ENCODE measurements at places on chromosomes 1 and 21. TPM values are rescaled to one million over a fixed set of nuclear protein-coding genes. Genes with fewer than 3 reads are reported as not detected.

The PKLR gene
- total RNA-seq: not detected

The SRGAP2C gene
- 10.6 TPM for total RNA-seq

The OR2L8 gene
- 0.31 TPM for total RNA-seq

The PLA2G2F gene
- total RNA-seq: not detected

The TBX19 gene
- 1.5 TPM for total RNA-seq

The TENT5C gene
- 69.2 TPM for total RNA-seq

The SPRR2G gene
- not detected for total RNA-seq

The AK5 gene
- total RNA-seq: 16.3 TPM

The GBP6 gene
- 0.21 TPM for total RNA-seq

The POU2F1 gene
- 47.5 TPM for total RNA-seq

The LCE3E gene
- not detected for total RNA-seq

The WLS gene
- total RNA-seq: 4.7 TPM

The HSPB7 gene
- not detected for total RNA-seq

The PLEKHO1 gene
- total RNA-seq: 80.9 TPM

The ENTREP3 gene
- 2.1 TPM for total RNA-seq

The GJB4 gene
- total RNA-seq: not detected

The PADI1 gene
- total RNA-seq: not detected

The APOBEC4 gene
- total RNA-seq: 0.10 TPM

The TTLL7 gene
- total RNA-seq: 0.84 TPM

The INKA2 gene
- 1.2 TPM for total RNA-seq

The C1orf141 gene
- total RNA-seq: under 0.01 TPM

The VWA5B1 gene
- total RNA-seq: not detected

The SH2D1B gene
- total RNA-seq: 14.0 TPM

The CA6 gene
- 0.63 TPM for total RNA-seq

The TNNI3K gene
- 0.94 TPM for total RNA-seq

The COA7 gene
- total RNA-seq: 1.8 TPM

The SLAMF1 gene
- total RNA-seq: 30.0 TPM

The BARHL2 gene
- total RNA-seq: not detected

The INTS11 gene
- 51.2 TPM for total RNA-seq

The GJA8 gene
- not detected for total RNA-seq

The SUSD4 gene
- 7.7 TPM for total RNA-seq

The CYB561D1 gene
- 7.9 TPM for total RNA-seq

The SLC2A5 gene
- total RNA-seq: 0.73 TPM

The ZNF362 gene
- 11.8 TPM for total RNA-seq

The EPHA10 gene
- total RNA-seq: not detected

The KPNA6 gene
- 46.9 TPM for total RNA-seq

The OR14K1 gene
- total RNA-seq: not detected

The ZFP69 gene
- 1.0 TPM for total RNA-seq

The C1orf94 gene
- not detected for total RNA-seq

The TSACC gene
- not detected for total RNA-seq

The CADM3 gene
- total RNA-seq: 0.10 TPM

The GLIS1 gene
- not detected for total RNA-seq

The IRF6 gene
- total RNA-seq: 0.94 TPM

The DNM3 gene
- 20.5 TPM for total RNA-seq

The FCGR2B gene
- 30.7 TPM for total RNA-seq

The NPHS2 gene
- not detected for total RNA-seq

The CNKSR1 gene
- total RNA-seq: 0.42 TPM

The LEMD1 gene
- 0.31 TPM for total RNA-seq

The FMO5 gene
- total RNA-seq: 3.5 TPM

The SHCBP1L gene
- not detected for total RNA-seq

The FAM167B gene
- not detected for total RNA-seq

The SGIP1 gene
- 0.10 TPM for total RNA-seq

The CAMSAP2 gene
- 2.7 TPM for total RNA-seq

The LCE2C gene
- total RNA-seq: not detected

The HMGCS2 gene
- total RNA-seq: not detected

The PUSL1 gene
- total RNA-seq: 12.6 TPM

The E2F2 gene
- 2.7 TPM for total RNA-seq

The FAM110D gene
- not detected for total RNA-seq
